DMS53 (cell line): ENCODE measurements at places on chromosomes 3 and 15.
A peak's percentile ranks its signal among the peaks of the same experiment; 100 is the strongest.

GRCh38 chr3:36678216-36679013, 85.9 kb downstream of the DCLK3 start:
- no peak for DNase-seq

DNA sequence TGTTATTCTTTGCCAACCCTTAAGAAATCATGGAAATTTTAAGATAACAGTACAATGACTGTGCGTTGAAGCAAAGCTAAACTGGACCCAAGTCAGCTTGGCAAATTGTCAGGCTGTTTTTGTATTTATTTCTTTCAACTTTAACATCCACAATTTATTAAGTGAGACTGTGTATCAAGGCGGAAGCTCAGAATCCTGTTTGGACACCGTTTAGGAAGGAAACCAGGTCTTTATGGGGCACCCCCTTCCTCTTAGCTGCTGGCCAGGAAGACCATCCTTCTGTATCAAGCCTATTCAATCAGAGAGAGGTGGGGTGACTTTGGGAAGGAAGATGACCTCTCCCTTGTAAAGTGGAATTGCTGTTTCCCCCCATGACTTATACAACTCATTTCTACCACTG, 166.0 kb downstream of the MCTP2 start:
- no peak for DNase-seq

DNA sequence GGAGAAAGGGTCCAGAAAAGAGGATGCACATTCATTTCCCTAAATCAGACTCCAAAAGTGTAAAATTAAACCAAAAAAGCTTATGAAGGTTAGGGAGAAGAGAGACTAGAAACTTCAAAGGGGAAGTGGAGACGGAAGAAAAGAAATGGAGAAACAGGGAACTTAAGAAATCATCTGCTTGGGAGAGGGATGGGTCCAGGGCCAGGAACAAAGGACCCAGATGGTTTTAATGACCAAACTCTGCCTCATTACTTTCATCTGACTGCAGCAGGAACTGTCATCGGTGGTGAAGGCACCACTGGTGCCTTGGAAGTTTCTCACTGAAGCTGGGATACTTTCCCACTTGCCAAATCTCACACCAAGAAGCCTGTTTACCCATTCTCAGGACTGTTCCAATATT, 70.5 kb upstream of the SLC4A7 start:
- DNase-seq: no peak

GRCh38 chr3:128133273-128133883, 9.8 kb upstream of the RUVBL1 start:
- peak; percentile 49 for DNase-seq

DNA sequence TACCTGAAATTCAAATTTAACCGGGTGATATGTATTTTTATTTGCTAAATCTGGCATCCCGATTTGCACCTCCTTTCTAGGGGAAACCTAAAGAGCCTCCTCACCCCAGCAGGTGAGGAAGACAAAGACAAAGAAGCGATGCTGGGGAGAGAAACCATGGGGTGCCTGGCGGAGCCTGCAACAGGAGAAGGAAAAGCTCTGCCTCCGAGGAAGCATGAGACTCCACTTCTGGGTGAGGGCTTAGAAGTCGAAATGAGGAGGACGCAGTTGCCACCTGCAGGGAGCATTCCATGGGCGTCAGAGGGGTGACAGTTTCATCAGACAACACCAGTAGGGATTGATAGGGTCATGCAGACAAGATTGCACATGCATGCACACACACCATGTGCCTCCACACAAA, 30.5 kb upstream of the LYZL4 start:
- DNase-seq: no peak

GRCh38 chr3:30672959-30673358, 66.6 kb downstream of the TGFBR2 start:
- DNase-seq: no peak

GRCh38 chr3:147890114-147890513, 480.9 kb downstream of the ZIC1 start:
- no peak for DNase-seq

DNA sequence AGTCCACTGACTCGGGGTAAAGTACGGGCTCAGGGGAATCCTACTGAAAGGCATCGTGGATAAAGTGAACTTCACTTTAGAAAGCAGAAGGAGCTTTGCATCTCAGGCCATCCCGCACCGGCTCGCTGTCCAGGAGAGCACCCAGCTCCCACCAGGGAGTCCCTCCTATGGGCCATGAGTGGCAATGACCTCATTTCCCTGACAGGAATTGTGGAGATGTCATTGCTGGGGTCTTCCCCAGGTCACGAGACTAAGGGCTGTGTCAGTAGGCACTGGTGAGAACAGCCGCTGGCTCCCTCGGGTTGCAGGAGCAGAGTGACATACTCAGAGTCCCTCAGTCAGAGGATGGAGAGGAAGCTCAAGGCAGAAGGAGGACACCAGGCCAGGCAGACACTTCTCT, 97.3 kb downstream of the XXYLT1 start:
- DNase-seq: no peak

- DNase-seq: no peak
Measured at GRCh38 chr3:127477396-127477795, 113.1 kb downstream of the TPRA1 start.

- no peak for DNase-seq
Measured at GRCh38 chr3:61117045-61117898, 134.0 kb downstream of the FHIT start.

DNA sequence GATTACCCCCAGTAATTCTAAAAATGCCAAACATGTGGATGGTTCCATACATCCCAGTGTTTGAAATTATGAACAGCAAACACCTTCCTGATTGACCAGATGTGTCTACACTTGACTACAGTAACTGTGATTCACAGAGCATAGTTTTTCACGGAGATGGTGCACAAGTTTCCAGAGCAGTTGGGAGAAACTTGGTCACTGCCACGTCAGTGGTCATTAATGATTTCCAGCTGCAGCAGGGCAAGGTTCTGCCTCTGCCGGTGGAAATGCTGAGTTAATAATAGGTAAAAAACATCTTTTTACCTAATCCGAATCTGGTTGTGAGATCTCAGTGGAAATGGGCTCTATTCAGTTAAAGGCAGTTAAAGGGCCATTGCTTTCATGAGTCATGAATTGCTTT, 154.1 kb upstream of the FEZF2 start:
- no peak for DNase-seq

- no peak for DNase-seq
Measured at GRCh38 chr15:66868918-66869317, 166.9 kb downstream of the SMAD6 start.

GRCh38 chr15:48759921-48760320, 50.9 kb downstream of the CEP152 start:
- DNase-seq: no peak

- DNase-seq: no peak
Measured at GRCh38 chr15:78930577-78931388, 14.1 kb downstream of the CTSH start.

DNA sequence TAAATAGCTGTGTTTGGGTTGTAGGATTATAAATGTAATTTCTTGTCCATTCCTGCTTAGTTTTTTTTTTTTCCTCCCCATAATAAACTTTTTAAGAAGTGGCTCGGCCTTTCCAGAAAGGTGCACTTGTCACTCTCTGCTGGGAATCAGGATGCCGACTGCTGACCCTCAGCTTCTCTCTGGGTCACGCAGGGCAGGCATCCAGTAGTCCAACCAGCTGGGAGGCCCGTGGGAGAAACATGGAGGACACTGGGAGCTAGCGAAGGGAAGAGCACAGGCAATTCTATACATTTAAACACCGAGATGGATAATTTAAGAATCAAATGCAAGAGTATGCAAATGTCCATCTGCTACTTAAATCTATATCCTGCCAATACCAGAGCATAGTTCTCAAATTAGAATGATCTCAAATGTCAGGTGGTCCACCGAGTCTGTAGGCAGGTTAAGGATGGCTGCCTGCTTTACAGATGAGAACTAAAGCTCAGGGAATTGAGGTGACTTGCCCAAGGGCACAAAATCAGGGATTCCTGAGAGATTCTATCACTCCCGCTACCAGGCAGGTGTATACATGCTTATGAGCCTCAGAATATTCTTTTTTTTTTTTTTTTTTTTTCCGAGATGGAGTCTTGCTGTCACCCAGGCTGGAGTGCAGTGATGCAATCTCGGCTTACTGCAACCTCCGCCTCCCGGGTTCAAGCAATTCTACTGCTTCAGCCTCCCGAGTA, 64.5 kb downstream of the DAPK2 start:
- no peak for DNase-seq

DNA sequence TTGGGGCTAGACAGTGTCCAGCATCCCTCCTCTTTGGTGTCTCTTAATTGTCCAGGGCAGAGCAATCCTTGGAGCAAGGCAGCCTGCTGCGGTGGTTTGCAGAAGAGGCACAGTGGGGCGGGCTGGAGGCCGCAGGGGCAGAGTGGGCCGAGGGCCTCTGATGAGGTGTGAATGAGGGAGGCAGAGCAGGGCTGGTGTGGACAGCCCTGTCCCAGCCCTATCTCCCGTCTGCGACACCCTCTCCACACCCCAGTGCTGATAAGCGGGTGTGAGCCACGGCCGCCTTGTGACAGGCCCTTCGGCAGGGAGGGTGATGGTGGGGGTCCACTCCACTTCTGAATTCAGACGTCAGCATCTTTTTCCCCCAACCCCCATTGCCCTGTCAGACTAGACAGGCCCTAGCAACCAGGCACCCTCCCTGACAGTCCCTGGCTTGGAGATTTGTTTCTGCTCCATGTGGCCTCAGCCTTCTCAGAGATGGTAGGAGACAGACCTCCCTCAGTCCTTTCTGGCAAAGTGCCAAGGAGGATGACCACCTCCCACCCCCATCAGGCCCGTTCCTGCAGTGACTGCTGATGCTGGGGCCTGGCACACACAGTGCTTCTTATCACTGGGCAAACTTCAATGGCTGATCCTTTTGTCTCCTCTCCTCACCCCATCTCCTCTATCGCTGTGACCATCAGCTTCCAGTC, 37.3 kb downstream of the EXOG start:
- DNase-seq: no peak

DNA sequence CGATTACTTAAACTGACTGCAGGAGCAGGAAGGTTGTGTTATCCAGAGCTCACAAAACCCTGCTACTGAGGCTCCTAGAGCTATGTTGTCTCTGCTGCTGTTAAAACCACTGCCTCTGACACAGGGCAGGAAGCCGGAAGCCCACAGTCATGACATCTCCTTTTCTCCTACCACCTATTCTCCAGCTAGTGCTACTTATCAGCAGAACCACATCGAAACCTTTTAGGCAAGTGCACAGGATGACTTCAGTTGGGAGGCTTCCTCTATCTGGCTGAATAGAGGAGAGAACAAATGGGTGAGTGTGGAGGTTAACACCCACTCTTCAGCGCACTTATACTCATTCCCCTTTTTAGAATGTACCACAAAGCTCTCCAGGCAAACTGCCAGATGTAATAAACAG, 638.0 kb downstream of the OTOL1 start:
- DNase-seq: no peak

GRCh38 chr3:192259661-192260060, 467.7 kb downstream of the FGF12 start:
- DNase-seq: no peak

DNA sequence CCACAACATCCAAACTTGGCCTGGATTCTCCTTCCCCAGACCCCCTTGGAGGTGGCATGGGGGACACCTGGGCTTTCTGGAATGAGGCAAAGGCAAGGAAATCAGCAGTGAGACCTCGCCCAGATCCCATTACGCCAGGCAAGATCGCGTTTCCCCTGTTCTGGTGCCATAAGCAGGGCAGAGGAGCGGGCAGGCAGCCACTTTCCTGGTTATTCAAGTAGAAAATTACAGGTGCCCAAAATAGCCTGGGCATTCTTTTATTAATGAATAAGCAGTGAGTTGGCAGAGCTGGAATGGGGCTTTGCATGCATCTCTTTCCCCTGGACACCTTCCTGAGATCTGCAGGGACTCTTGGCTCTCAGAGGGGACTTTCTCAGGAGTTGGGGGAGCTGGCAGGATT, 31.5 kb upstream of the FAM107A start:
- no peak for DNase-seq

- peak; percentile 94 for DNase-seq
Measured at GRCh38 chr3:126208606-126209256, 28.3 kb upstream of the ALDH1L1 start.
